ENCODE measurements at places on chromosomes 11 and 22. TPM values are rescaled to one million over a fixed set of nuclear protein-coding genes. Genes with fewer than 3 reads are reported as not detected.

TOMM22 gene
- total RNA-seq: 68.7 TPM

CALCA gene
- not detected for total RNA-seq

SCGB1A1 gene
- total RNA-seq: not detected

SLN gene
- total RNA-seq: not detected

NPTXR gene
- total RNA-seq: 2.8 TPM

SLC22A25 gene
- not detected for total RNA-seq

TRIM48 gene
- not detected for total RNA-seq

- H3K4me1 ChIP-seq: no peaks in the 10 kb centered on the region
- H3K27me3 ChIP-seq: peaks cover 73% of the 10 kb centered on the region
- no peak for DNase-seq
- H3K4me3 ChIP-seq: no peak overlapping the region
- no peaks in the 10 kb centered on the region for H3K36me3 ChIP-seq
Measured at GRCh38 chr11:33867996-33868646, 23.8 kb downstream of the LMO2 start.

GRCh38 chr11:31959716-31960115 is 131.2 kb upstream of the RCN1 start:
- peak; percentile 83 for DNase-seq
- peak overlapping the region; percentile 49 for H3K27ac ChIP-seq
- no peak overlapping the region for H3K4me3 ChIP-seq
- no peaks in the 10 kb centered on the region for H3K36me3 ChIP-seq
- peaks cover 16% of the 10 kb centered on the region for H3K4me1 ChIP-seq

DNA sequence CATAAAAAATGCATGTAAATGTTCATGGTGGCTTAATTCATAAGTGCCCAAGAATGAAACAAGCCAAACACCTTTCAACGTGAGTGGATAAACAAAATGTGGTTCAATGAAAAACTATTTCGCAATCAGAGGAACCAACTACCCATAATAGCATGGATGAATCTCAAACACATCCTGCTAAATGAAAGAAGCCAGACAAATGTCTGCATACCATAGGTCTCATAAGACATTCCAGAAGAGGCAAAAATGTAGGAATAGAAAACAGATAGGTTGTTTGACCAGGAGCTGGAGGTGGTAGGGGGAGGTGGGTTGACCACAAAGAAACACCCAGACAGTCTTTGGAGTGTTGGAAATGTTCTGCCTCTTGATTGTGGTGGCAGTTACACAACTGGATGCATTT is 13.2 kb upstream of the OSBPL5 start:
- no peaks in the 10 kb centered on the region for H3K27me3 ChIP-seq
- no peaks in the 10 kb centered on the region for H3K4me1 ChIP-seq
- DNase-seq: no peak
- H3K27ac ChIP-seq: no peak overlapping the region

GRCh38 chr11:90594658-90595057 is 371.8 kb upstream of the CHORDC1 start:
- H3K4me1 ChIP-seq: no peaks in the 10 kb centered on the region
- peak; percentile 29 for DNase-seq
- no peak overlapping the region for H3K4me3 ChIP-seq
- H3K27ac ChIP-seq: no peak overlapping the region

GRCh38 chr11:73962101-73962705 is 11.4 kb downstream of the DNAJB13 start:
- no peak for DNase-seq
- H3K36me3 ChIP-seq: no peaks in the 10 kb centered on the region
- no peaks in the 10 kb centered on the region for H3K27me3 ChIP-seq
- no peak overlapping the region for H3K27ac ChIP-seq
- no peak overlapping the region for H3K4me3 ChIP-seq

DNA sequence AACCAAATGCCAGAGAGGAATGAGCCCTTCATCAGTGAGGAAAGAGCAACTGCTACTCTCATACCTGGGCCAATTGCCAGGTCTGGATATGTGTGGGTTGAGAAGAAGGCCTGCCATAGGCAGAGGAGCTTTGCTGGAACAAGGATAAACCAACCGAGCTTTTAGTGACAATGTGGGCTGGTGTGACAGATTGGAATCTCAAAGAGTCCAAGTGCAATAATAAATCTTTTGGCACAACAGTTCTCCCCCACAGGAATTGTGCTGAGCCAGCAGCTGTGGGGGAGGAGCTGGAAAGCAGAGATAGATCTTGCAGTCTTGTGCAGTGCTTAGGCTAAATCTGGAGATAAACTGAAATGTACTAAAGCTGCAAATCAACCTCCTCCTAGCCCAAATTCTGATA is 79.4 kb upstream of the ISX start:
- H3K4me1 ChIP-seq: no peaks in the 10 kb centered on the region
- no peak for DNase-seq
- H3K27me3 ChIP-seq: no peaks in the 10 kb centered on the region
- H3K4me3 ChIP-seq: no peak overlapping the region

GRCh38 chr22:39717099-39717498 is 146.5 kb downstream of the CACNA1I start:
- H3K4me1 ChIP-seq: no peaks in the 10 kb centered on the region
- no peak overlapping the region for H3K27ac ChIP-seq
- no peak overlapping the region for H3K4me3 ChIP-seq
- DNase-seq: no peak

DNA sequence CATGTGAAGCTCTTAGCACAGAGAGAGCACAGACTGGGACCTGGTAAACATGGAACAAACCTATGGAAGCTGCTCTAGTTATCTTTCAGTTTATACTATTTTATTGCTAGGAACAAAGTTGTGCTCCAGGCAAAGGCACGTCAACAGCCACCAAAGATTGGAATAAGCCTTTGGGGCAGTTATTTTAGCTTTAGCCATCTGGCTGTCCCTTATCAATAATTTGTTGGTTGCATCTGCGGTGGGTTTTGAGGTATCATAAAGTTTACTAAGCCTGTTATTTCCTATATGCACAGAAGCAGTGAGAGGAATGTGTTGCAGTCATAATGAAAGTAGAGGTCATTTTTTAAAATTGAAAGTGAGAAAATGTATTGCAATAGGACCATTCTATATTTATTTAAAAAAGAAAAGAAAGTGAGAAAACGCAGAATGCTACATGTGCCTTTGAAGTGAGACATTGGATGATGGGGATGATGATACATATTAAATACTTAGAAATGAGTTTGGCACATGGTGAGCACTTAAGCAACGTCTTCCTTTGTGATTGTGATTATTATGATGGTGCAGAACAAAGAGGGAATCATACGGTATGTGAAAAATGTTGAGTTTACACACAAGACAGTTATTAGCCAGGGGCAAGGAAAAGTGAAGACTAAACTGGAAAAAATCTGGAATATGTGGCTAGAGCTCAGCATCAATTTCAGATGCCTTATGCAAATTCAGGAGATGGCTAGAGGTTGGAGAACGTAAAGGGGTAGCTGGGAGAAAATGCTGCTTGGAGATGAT is 58.3 kb downstream of the PRR5L start:
- H3K4me3 ChIP-seq: no peak overlapping the region
- H3K36me3 ChIP-seq: no peaks in the 10 kb centered on the region

- DNase-seq: no peak
- no peak overlapping the region for H3K4me3 ChIP-seq
- H3K4me1 ChIP-seq: no peaks in the 10 kb centered on the region
- no peaks in the 10 kb centered on the region for H3K27me3 ChIP-seq
- H3K36me3 ChIP-seq: no peaks in the 10 kb centered on the region
Measured at GRCh38 chr11:68325907-68326220, 13.5 kb downstream of the LRP5 start.

GRCh38 chr11:112025707-112026106 is 499 bp downstream of the DLAT start:
- DNase-seq: no peak
- H3K27me3 ChIP-seq: no peaks in the 10 kb centered on the region
- peaks cover 24% of the 10 kb centered on the region for H3K36me3 ChIP-seq
- H3K4me1 ChIP-seq: peaks cover 6% of the 10 kb centered on the region
- H3K4me3 ChIP-seq: peak overlapping the region; percentile 100
- H3K27ac ChIP-seq: peak overlapping the region; percentile 81

DNA sequence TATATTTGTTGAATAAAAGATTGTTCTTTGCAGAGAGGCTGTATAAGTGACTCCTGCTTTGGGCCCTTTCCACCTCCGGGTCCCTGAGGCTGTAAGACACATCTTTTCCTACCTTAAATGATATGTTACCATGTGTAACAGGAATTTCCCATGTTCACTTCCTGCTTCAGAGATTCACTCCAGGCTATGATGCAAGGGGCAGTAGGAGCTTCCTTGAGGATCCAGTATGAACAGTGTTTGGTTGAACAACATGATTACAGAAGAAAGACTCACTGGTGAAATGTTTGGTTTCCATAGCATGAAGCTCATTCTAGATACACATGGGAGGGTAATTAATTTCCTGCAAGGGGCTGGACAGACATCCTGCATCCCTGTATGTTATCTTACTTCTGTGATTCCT is 25.6 kb upstream of the ZDHHC13 start:
- H3K4me1 ChIP-seq: peaks cover 51% of the 10 kb centered on the region
- no peak overlapping the region for H3K4me3 ChIP-seq
- no peak overlapping the region for H3K27ac ChIP-seq
- H3K27me3 ChIP-seq: no peaks in the 10 kb centered on the region
- H3K36me3 ChIP-seq: no peaks in the 10 kb centered on the region

- H3K27me3 ChIP-seq: peaks cover 36% of the 10 kb centered on the region
- no peak for DNase-seq
- no peaks in the 10 kb centered on the region for H3K36me3 ChIP-seq
- no peaks in the 10 kb centered on the region for H3K4me1 ChIP-seq
- no peak overlapping the region for H3K27ac ChIP-seq
- H3K4me3 ChIP-seq: no peak overlapping the region
Measured at GRCh38 chr11:116651737-116652237, 121.0 kb downstream of the BUD13 start.

- 0 out of 2 replicates have a peak, but pooled peaks cover 3% of the 10 kb centered on the region for H3K4me1 ChIP-seq
- H3K27me3 ChIP-seq: no peaks in the 10 kb centered on the region
- no peak overlapping the region for H3K4me3 ChIP-seq
- peak; percentile 98 for DNase-seq
Measured at GRCh38 chr11:64204464-64204989, 2.0 kb upstream of the FERMT3 start.

DNA sequence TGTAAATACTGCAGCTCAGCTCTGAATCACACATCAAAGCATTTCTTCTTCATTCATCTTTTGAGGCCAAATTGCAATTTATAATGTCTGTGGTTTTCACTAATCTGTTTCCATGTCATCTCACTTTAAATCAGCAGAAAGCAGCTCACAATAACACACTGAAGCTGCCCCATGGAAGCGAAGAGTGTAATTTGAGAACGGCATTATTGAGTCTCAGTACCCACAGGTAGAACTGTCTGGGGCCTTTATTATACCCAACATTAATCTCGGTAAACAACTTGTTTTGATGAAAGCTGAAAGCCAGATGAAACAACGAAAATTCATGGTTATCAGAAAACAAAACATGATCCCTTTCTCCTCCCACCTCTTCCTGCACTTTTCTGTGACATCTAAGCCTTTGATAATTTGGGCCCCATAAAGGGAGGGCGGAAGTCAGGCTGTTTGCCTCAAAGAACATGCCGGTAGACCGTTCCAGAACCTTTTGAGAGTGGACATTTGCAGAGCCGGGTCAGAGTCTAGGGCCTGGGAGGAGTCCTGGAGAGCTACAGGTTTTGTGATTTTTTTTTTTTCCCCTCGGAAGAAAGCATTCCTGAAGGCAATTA is 68.2 kb upstream of the SESN3 start:
- no peak overlapping the region for H3K27ac ChIP-seq
- H3K4me1 ChIP-seq: no peaks in the 10 kb centered on the region
- H3K4me3 ChIP-seq: no peak overlapping the region
- DNase-seq: no peak
- peaks cover 68% of the 10 kb centered on the region for H3K27me3 ChIP-seq

All from PC-3 (cell line).